ENCODE measurements at places on chromosomes 3 and 15.

GRCh38 chr3:195838714-195839113 is 27.0 kb upstream of the MUC4 start:
- no peak for DNase-seq

DNA sequence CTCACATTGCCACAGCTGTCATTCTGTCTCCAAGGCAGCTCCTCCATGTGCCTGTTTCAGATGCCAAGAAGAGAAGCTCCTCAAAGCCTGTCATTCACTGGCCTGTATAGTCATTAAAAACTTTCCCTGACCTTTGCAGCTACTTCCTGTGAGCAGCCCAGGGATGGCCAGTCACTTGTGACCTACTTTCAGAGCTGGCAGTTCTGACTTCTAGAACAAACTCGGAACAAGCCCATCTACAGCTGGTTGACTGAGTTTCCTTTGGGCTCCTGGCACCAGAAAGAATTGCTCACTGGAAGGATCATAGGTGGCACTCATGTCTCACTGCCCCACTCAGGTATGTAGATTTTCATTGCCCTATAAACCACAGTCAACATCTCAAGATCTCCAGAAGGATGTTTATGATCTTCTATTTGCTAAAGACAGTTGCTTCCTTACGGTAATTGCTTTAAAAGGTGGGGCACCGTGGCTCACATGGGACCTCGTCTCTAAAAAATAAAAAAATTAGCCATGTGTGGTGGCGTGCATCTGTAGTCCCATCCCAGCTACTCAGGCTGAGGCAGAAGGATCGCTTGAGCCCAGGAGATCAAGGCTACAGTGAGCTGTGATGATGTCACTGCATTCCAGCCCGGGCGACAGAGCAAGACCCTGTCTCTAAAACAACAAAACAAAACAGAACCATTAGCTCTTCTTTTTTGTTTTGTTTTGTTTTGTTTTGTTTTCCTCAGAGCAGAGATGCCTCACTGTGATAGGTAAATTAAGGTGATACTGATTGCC is 11.2 kb upstream of the ATP13A3 start:
- no peak for DNase-seq

- DNase-seq = no peak
These were observed 33.7 kb downstream of the CHD2 start for GRCh38 chr15:92933831-92934230.

DNA sequence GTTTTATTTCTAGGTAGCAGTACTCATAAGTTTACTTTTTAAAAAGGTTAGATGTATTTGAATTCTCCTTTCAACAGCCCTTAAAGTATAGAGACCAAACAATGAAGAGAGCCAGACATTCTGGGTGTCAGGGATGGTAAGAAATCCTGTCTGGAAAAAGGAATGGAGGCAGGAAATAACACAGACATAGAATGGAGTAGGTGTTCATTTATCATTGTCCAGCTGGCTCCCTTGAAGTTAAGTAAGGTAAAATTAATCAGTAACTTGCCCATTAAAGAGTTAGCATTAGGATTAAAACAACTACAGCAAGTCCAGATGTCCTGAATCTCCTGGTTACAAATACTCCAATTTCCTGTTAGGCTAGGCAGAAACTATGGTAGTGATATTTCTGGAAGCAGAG is 13.5 kb upstream of the SUCNR1 start:
- DNase-seq = no peak

- no peak for DNase-seq
These were observed 284.1 kb upstream of the LRRFIP2 start for GRCh38 chr3:37458162-37459120.

Measured in GM04504 (cell line).